ENCODE measurements at places on chromosomes 13 and 19.

- DNase-seq, result peak; percentile 67
Measured at GRCh38 chr19:11963566-11964355, 1.1 kb upstream of the ZNF763 start.

- DNase-seq, result no peak
Measured at GRCh38 chr19:14433554-14434501, 722 bp downstream of the PKN1 start.

- DNase-seq, result peak; percentile 39
Measured at GRCh38 chr13:70568571-70568970, 460.3 kb upstream of the KLHL1 start.

- no peak for DNase-seq
Measured at GRCh38 chr13:20358022-20358421, 125.9 kb upstream of the GJB6 start.

- no peak for DNase-seq
Measured at GRCh38 chr19:16057062-16057461, 19.2 kb upstream of the TPM4 start.

GRCh38 chr19:55285229-55285890, 1.6 kb downstream of the BRSK1 start:
- no peak for DNase-seq

GRCh38 chr19:49470615-49470978, 3.4 kb upstream of the FLT3LG start:
- DNase-seq, result no peak

GRCh38 chr19:37217775-37218591, at the start of gene ZNF383:
ZNF383 (plus strand) TSS chr19:37218214; CDS start chr19:37230454, 12,240 bp downstream.
- DNase-seq, result peak; percentile 62

DNA sequence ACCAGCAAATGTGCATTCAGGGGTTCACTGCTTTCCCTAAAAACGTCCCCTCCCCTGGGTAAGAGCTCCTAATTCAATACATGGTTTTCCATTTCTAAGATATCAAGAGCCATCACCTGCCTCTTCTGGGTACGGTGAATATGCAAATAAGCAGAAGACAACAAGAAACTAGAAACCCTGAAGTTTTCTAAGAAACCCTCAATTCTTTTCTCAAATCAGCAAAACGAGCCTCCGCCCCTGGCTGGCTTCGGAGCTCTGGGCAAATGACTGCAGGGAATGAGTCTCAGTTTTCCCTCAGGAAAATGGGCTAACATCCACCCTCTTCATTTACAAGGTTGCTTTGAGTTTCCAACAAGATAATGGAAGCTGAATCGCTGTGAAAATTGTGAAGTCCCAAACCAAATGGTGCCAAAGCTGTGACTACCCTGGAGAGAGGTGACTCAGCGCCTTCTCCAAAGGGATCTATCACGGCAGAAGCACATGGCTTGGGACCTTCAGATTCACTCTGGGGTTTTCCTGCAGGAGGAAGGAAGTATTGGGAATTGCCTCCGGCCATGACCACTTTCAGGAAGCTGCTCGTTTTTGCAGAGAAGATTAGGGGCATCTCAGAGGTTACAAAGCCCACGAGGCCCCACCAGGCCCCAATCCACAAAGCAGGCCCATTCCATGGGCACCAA, 26.6 kb downstream of the KLF2 start:
- DNase-seq, result peak; percentile 80

DNA sequence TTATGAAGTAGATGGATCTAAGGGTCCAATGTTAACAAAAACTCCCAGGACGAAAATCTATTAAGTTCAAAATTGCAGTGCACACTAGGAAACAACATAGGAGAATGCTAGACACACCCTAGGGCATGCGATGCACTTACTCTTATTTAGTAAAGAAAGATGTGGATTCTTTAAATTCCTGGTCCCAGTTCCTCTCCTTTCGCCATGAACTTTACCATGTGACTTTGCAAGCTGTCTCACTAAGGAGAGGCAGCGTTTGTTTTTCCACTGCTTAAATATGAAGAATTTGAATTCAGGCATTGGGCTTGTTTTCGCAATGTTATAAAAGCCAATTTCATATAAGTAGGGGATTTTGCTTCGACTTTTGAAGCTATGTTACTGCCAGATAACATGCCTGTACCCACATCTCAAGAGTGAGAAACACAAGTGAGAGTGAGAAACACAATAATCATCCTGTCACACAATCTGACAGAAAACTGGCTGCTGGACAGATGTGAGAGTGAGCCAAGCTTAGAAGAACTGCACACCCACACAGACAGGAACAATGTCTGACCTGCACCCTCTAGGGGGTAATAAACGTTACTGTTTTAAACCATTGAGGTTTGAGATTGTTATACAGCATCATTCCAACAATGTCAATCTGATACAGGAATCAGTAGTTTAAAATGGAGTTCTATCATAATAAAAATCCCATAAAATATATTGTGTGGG, 1308.4 kb downstream of the SLITRK5 start:
- DNase-seq, result no peak

- DNase-seq, result no peak
Measured at GRCh38 chr13:86792153-86792651, 879.0 kb upstream of the SLITRK5 start.

DNA sequence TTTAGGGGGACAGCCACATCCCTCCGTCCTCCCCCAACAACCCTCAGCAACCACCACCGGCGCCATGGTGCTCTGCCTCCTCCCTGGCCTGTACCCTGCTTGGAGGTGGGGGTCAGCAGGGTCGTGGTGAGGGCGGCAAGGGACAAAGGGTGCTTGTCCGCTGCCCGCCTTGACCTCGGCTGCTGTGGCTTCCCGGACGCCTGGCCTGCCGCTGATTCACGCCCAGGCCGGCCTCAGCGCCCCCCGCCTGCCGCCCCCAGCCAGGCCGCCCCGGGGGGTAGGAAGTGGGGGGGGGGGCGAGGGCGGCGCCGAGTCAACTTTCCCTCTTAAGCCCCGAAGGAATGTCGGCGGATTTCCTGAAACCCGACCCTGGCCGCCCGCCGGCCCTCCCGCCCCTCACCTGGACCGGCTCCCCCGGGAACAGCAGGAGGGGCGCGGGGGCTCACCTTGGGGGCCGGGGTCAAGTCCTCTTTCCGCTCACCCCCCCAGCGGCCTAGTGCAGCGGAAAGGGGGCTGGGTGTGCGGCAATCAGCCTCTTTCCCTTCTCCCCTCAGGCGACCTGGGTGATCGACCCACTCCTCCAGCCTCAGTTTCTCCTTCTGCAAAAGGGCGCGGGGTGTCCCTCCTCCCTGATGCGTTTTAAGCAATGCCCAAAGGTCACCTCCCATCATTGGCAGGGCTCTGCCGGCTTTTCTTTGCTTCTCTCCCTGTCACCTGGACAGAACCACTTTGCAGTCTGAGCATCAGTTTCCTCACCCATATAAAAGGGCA, 1.9 kb upstream of the TMEM59L start:
- DNase-seq, result no peak

- peak; percentile 29 for DNase-seq
Measured at GRCh38 chr19:41958367-41959055, 610 bp downstream of the RABAC1 start.

GRCh38 chr13:23902975-23903905, 5.9 kb upstream of the C1QTNF9B start:
- DNase-seq, result no peak

- no peak for DNase-seq
Measured at GRCh38 chr13:30714629-30715371, 20.5 kb upstream of the ALOX5AP start.

- no peak for DNase-seq
Measured at GRCh38 chr13:27130223-27130978, 41.2 kb downstream of the USP12 start.

GRCh38 chr19:40717325-40717879, 490 bp downstream of the ITPKC start:
- DNase-seq, result no peak

DNA sequence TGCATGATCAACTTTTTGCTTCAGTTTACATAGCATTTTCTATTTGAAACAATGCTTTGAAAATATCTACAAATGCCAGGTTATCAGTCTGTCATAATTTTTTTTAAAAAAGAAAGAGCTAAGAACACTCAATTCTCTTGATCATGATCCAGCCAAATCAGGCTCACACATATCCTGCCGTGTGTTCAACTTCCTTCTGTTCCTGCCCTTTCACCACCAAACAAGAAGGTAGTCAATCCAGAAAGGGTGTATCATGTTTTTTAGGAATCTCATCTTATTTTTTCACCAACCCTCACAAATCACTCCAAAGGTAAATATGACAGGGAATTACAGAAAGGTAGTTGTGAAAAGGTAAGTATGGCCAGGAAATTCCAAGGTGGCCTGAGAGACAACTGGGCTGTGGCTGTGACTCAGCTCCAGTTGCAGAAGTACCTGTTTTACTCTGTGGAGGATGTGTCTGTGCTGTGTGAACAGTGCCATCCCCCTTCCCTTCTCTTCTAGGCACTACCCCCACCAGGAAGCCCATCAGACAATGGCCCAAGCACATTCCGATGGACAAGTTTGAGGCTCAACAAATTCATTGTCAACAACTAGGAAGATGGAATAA, 138.8 kb upstream of the GJB6 start:
- DNase-seq, result no peak

- no peak for DNase-seq
Measured at GRCh38 chr19:18261474-18261873, 12.8 kb downstream of the IQCN start.

- DNase-seq, result peak; percentile 58
Measured at GRCh38 chr13:48567515-48568369, 34.9 kb upstream of the RCBTB2 start.

All from dermis microvascular lymphatic vessel endothelial cell (primary cell).